H54 (cell line): ENCODE measurements at places on chromosomes 12 and 14.

- peak; percentile 26 for DNase-seq
Measured at GRCh38 chr12:104736307-104736706, 221.8 kb downstream of the SLC41A2 start.

DNA sequence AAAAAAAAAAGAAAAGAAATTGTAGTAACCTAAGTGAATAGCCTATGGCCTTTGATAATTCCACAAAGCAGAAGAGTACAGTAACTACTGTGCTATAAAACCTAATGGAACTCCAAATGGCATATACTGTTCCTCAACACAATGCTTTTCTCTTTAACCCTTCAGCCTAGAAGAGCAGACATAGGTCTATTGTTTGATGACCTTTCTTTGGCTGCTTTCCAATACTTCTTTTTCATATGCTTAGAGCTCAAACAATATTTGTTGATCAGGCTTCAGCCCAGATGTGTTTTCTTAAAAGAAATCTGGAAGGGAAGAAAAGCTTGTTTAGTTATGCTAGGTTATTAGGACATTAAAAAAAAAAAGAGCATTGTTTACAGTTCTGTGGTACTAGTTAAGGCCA lies 116.4 kb downstream of the NTN4 start:
- no peak for DNase-seq

- no peak for DNase-seq
Measured at GRCh38 chr12:63777340-63777739, 2.4 kb upstream of the RXYLT1 start.

- no peak for DNase-seq
Measured at GRCh38 chr12:119011231-119011630, 29.9 kb downstream of the SRRM4 start.

DNA sequence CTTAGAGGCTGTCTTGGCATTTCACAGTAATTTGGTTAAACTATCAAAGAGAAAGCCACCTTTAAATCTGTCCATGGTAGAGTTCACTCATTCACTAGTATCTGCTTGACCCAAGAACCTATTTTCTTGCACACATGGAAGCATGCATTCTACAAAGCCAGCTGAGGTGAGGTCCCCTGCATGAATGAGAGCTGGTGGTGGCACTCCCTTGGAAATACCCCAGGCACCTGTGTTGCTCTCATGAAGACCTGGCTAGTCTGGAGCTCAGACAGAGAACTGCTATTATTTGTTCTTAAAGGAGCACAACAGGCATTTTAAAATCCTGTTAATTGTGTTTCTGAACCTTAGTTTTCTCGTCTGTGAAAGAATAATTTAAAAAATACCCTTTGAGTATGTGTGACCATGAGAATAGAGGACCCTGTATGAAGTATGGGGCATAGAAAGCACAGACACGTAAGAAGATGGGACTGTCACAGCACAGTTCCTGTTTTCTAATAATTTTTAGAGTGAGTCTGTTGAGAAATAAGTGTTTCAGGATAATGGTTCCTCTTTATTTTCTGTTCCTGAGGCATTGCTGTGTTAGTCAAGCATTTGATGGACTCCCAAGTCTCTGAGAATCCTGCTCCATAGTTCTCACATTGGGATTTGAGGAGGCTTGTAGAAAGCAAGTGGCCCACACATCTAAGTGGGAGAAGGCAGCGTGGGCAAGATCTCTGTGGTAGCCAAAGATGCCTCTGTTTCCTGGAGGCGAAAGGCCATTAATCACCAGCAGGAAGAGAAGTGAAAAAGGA lies 10.9 kb downstream of the RGS6 start:
- no peak for DNase-seq

GRCh38 chr14:24092110-24092504 lies 2.0 kb upstream of the PCK2 start:
- no peak for DNase-seq

GRCh38 chr12:6827437-6827911 lies 733 bp upstream of the P3H3 start:
- DNase-seq = peak; percentile 93

DNA sequence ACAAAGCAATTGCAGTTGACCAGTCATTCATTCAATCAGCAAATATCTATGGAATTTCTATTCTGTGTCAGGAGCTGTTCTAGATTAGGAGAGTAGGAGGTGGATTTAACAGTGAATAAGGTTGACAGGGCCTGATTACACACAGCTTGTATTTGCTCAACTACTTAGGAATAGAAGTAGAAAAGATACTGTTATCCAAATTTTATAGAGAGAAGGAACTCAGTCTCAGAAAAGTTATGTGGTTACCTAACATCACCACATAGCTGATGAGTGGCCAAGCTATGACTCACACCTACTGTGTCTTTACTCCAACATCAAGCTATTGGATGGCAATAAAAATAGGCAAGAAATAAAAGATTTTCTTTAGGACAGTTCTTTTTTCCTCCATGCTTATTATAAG lies 374.8 kb downstream of the RMST start:
- DNase-seq = no peak

GRCh38 chr12:101186291-101186690 lies 23.7 kb downstream of the SLC5A8 start:
- DNase-seq = no peak

DNA sequence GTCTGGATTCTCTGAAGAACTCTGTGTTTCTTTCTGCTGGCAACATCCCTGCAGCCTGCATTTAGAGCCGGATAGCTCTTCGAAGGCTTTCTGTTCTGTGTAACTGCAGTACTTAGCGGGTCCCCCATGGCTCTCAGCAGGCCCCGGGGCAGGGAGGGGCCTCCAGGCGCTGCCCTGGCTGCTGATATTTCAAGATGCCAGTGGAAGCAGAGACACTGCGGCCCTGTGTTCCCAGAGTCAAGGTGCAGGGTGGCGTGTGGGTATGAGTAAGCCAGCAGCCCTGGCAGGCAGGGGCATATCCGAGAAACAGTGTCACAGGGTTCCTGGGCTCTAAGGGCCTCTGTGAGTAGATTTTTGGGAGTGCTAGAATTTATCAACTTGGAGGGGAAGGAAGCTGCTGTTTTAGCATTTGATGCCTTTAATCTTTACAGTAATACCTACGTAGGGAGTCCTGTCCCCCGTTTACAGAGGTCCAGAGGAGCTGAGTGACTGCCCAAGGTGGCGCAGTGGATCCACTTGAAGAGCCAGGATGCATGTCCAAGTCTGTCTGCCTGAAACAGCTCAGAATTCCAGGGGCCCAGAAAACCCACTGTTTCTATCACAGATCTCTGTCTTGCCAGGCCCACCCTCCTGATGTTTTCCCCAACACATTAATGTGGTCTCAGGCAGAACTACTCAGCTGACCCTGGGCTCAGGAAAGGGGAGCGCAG lies 16.2 kb downstream of the ESRRB start:
- DNase-seq = no peak

- no peak for DNase-seq
Measured at GRCh38 chr12:9241301-9241700, 33.1 kb upstream of the PZP start.

DNA sequence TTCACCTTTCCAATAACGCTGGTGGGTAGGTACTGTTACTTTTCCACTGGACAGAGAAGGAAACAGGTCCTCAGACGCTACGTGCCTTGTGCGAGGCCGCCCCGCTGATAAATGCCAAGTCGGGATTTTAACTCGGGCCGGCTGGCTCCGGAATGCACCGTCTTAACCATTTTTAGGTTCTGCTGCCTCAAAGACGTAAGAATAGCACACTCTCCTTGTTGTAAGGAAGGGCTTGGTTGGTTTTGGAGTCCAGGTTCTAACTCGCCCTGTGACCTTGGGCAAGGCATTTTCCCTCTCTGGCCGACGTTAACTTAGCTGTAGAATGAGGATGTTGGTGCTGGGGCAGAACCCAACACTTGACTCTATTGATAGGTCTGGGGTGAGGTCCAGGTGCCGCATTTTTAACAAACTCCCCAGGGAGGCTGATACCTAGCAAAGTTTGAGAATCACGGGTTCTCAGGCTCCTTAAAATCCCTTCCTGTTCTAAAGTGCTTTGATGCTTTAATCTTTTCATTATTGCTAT lies 814 bp downstream of the ANKRD13A start:
- DNase-seq = no peak

- DNase-seq = no peak
Measured at GRCh38 chr12:46084666-46085631, 94.6 kb upstream of the SCAF11 start.
